ENCODE measurements at places on chromosomes 3 and 15.
A peak's percentile ranks its signal among the peaks of the same experiment; 100 is the strongest.

DNA sequence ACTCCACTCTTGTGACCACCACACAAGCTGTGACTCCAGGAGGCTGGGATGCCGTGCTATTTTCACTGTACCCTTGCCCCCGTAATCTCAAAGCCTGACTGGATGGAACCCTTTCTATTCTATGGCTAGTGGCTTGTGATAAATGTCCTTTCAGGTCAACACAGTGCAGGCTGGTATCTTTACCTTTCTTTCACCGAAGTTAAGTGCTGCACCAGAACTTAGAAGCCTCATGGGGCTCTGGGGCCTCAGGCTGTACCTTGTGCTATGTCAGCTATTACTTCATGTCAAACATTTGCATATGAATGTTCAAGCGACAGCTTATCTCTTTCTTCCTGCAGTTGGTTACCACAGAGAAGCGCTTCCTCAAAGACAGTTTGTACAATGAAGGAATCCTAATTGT, 66.8 kb downstream of the RPL39L start:
- no peak for DNase-seq

DNA sequence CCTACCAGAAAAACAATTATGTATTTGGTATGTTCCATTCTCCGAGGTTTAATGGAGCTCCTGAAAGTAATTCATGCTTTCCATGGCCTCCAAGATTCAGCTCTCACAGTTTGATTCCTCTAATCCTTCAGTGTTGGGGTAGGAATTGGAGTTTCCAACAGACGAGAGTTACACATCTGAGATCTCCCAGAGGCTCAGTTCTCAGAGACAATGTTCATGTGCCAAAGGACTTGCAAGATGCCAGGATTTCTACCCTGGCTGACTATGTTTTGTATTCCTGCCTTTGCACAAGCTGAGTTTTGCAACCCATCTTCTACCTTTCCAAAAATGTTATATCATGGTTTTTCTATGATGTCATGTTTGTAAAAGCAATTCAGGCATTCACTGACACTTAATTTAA, 322.9 kb downstream of the ERC2 start:
- DNase-seq, result no peak

- DNase-seq, result peak; percentile 91
These were observed 418.3 kb downstream of the OTOL1 start for GRCh38 chr3:161914703-161915417.

DNA sequence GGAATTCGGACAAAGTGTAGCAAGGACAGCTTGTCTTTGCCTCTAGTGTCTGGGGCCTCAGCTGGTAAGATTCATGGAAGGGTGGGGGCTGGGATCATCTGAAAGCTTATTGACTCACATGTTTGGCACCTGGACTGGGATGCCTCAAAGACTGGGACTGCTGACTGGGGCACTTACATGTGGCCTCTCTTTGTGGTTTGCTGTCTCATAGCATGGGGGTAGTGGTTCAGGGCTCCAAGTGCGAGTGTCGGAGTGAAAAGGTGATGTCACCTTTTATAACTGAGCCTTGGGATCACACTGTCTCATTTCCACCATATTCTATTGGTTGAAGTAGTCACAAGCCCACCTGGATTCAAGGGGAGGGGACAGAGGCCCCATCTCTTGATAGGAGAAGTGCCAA, 6.8 kb downstream of the MFSD1 start:
- no peak for DNase-seq

- DNase-seq, result no peak
These were observed 8.0 kb downstream of the FBLN2 start for GRCh38 chr3:13556917-13557316.

Measured in NCI-H82 (cell line).